NCI-H1417 treated with DMSO at 0.1 percent for 48 hours (cell line): ENCODE measurements at places on chromosomes 1 and 21.

GRCh38 chr1:74593887-74594866 is 79.4 kb downstream of the ERICH3 start:
- no peak for DNase-seq

- peak; percentile 68 for DNase-seq
Observed at GRCh38 chr1:65050735-65051134, 84.4 kb upstream of the JAK1 start.

- no peak for DNase-seq
Observed at GRCh38 chr1:109769330-109770078, 5.8 kb upstream of the EPS8L3 start.

GRCh38 chr1:78126506-78126905 is 80.7 kb downstream of the GIPC2 start:
- no peak for DNase-seq

GRCh38 chr1:2208309-2209239 is 14.0 kb upstream of the FAAP20 start:
- no peak for DNase-seq
